ENCODE measurements at places on chromosomes 2 and 18.

GRCh38 chr2:220134756-220135534 is 507.5 kb downstream of the SLC4A3 start:
- no peak for DNase-seq

DNA sequence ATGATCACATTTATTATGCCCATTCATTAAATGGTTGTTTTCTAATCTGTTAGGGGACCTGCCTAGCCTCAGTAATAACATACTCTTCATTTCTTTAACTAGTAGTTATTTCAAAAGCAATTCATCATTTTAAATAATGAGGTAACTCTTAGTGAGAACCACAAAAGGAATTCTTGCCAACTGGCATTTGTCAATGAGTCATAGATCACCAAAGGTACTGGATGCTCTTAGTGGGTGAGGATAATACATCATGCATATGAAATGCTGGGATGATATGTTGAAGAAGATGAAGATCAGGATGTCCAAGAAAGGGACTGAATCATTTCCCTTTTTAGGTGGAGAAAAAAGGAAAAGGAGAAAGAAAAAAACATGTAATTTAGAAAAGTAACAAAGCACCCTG is 826.2 kb upstream of the DDX18 start:
- DNase-seq, result no peak

GRCh38 chr2:134137182-134137611 is 116.7 kb upstream of the MGAT5 start:
- no peak for DNase-seq

DNA sequence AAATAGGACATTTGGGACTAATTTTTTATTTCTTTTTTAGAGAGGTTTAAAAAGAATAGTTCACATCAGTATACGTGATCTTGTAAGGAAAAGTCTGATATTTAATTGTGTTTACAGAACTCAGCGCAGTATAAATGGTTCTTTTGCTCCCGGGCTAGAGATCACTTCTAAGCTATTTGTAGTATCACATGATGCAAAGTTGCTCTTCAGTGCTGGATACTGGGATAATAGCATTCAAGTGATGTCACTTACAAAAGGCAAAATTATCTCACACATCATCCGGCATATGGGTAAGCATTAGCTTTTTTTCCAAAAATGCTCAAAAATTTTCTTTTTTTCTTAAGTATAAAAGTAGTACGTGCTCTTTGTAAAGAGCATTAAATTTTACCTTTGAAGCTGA is 37.4 kb upstream of the CYP20A1 start:
- DNase-seq, result peak; percentile 28
